Stimulated activated CD4-positive, alpha-beta T cell treated with anti-CD3 and anti-CD28 coated beads, TNF-alpha, amount 100 ng/mL, for 24 hours (primary cell): ENCODE measurements at places on chromosomes 13 and 19.

GRCh38 chr19:54459282-54460229 is 4.0 kb downstream of the LENG9 start:
- no peak for DNase-seq

DNA sequence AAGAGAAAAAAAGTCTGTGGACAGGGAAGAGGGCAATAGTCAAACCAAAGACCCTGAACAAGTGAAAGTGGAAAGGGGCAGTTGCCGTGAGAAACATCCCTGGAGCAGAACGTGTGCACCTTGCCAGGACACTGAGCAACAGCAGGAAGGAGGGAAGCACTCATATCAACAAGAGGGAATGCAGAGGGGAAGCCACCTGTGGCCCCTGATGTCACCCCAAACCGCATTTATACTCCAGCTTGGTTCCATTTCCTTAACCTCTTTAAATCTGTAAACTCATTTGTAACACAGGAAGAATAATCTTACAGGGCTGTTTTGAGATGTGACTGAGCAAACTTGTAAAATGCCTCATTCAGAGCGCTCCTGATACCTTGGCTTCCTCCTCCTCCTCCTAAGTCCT is 698.8 kb downstream of the DIAPH3 start:
- no peak for DNase-seq

DNA sequence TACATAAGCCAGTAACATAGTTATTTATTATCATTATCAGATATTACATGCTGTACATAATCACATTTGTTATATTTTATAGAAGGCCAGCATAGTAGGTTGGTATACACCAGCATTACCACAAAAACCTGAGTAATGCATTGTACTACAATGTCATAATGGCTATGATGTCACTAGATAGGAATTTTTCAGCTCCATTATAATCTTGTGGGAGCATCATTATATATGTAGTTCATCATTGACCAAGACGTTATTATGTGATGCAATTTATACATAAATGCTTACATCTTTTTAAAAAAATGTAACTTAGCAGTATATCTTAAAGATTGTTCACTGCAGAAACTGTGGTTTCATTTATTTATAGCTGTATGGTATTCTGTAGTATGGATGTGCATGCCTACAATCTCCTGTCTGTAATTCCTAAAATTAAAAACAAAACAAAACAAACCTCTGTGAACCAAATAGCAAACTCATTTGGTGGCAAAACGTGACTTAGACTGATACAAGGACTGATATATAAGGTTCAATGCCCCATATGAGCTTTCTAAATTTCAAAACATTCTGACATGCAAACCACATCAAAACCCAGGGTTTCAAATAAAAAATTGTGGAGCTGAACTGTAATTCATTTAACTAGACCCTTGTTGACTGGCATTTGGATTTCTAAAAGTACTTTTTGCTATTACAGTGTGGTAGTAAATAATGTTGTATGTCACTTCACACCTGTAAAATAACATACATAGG is 250.9 kb downstream of the DLEU7 start:
- no peak for DNase-seq

GRCh38 chr13:46181840-46182490 is at the start of gene LCP1:
Gene LCP1 (minus strand): TSS chr13:46182177. CDS start chr13:46159662, 22,515 bp downstream.
- peak; percentile 45 for DNase-seq

DNA sequence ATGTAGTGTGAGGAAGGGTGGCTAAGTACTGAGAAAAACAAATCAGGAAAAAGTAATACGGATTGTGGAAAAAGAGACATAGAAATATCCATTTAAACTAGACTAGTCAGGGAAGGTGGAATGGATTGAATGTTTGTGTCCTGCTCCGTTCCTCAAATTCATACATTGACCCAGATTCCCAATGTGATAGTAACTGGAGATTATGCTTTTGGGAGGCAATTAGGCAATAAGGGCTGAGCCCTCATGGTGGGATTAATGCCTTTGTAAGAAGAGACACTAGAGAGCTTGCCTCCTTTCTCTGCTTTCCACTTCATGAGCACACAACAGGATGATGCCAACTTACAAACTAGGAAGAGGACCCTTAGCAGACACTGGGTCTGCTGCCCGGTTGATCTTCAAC is 765.2 kb upstream of the GPC6 start:
- no peak for DNase-seq

DNA sequence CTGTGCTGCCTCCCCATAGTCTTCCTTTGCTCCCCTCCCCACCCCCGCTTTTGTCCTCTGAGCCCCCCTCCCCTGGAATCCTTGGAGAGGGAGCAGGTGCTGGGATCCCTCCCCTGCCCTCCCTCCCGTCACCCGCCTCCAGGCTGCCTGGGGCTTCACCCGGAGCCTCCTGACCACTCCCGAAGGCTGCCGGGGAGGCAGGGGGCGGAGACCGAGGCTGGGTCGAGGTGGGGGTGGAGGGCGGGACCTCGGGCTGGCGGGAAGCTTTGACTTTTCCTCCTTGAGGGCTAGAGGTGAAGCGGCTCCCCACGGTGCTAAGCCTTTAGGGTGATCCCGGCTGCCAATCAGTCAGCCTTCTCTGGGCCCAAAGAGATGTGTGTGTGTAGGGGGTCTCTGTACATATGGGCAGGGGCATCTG is 1.5 kb downstream of the KMT5C start:
- DNase-seq: peak; percentile 27

- DNase-seq: peak; percentile 22
Measured at GRCh38 chr19:51702103-51702824, 9.1 kb downstream of the SPACA6 start.

- no peak for DNase-seq
Measured at GRCh38 chr19:48518207-48518606, 6.6 kb upstream of the LMTK3 start.

DNA sequence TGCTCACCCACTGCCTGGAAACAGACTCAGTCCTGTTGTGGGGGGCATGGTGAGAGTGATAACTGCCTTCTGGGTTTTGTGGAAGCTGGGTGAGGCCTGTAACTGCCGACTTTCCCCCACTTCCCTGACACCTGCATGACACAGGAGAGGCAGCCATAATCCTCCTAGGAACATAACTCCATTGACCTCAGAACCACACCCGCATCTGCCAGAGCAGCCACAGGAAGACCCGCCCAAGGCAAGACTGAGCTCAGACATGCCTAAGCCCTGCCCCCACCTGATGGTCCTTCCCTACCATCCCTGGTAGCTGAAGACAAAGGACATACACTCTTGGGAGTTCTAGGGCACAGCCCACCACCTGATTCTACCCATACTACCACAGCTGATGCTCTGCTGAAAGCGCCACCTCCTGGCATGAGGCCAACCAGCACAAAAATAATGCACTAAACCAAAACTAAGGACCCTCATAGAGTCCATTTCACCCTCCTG is 326.7 kb downstream of the RBM26 start:
- no peak for DNase-seq

DNA sequence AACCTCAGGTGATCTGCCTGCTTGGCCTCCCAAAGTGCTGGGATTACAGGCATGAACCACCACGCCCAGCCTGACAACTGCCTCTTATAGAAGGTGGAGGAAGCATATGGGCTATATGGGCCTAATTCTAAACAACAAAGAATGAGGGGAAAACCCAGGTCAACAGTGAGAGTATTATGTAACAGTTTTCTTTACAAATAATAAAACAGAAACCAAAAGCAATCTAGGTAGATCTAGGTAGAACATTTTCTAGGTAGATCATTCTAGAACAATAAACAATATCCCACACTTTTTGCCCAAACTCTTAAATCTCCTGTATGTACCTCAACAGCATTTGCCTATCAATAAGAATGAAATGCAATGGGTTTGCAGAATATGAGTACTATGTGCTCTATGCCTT is 267.4 kb downstream of the ABCC4 start:
- no peak for DNase-seq

- DNase-seq: no peak
Measured at GRCh38 chr19:5778402-5778801, 6.1 kb downstream of the PRR22 start.

GRCh38 chr13:49436890-49437289 is 7.0 kb downstream of the CAB39L start:
- DNase-seq: no peak

DNA sequence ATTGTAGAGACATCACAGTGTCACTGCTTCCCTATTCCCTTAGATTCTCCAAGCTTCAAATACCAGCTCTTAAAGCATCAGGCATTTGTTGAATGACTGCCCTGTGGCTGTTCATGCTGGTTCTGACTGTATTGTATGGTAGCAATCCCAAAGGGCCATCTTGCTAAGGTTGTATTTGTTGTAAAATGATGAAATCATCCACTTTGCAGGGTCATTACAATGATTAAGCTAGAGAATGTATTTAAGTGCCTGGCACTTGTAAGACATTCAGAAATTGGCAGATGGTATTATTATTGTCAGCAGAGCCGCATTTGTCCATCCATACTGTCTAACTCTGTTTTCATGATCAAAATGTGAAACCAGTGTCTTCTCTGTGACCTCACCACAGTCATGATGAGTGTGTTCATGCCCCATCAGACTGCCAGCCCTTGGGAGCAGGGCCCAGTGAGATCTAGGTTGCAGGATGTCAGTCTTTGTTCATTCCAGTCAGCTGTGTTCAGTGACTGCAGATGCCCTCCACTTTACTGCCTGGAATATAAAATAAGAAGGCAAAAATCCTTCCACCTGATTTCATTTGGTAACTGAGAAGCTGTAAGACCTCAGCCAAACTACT is 86.1 kb downstream of the DHRS12 start:
- DNase-seq: no peak

DNA sequence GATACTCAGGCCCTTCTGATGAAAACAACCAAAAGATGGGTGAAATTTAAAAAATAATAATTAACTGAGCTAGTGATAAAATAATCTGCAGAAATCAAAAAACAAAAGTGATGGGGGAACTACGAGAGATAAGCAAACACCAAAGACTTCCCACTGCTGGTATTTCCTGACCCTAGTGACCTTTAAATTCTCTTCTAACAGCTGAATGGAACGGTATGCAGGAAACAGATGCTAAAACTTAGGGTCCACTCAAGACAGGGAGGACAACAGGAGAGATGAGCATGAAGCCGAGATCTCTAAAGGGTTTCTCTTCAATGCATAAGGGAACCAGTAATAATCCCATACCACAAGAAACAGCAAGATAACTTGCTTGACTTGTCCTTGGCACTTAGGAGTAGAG is 50.8 kb downstream of the USP12 start:
- DNase-seq: no peak

GRCh38 chr13:33158816-33159215 is 126.7 kb downstream of the STARD13 start:
- no peak for DNase-seq

DNA sequence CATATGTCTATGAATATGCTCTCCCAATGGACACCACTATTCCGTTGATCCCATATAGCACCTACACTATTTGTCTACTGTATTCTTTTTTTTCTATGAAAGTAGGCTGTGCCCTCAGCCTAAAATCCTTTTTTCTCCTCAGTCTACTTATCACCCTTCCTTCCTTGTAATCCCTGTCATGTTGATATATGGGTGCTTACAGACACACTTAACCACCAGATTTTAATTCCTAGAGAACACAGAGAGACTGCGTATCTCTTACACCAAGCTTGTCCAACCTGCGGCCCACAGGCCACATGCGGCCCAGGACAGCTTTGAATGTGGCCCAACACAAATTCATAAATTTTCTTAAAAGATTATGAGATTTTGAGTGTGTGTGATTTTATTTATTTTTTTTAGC is 101.1 kb downstream of the ZAR1L start:
- no peak for DNase-seq

GRCh38 chr13:95924389-95924994 is 128.7 kb downstream of the UGGT2 start:
- no peak for DNase-seq

DNA sequence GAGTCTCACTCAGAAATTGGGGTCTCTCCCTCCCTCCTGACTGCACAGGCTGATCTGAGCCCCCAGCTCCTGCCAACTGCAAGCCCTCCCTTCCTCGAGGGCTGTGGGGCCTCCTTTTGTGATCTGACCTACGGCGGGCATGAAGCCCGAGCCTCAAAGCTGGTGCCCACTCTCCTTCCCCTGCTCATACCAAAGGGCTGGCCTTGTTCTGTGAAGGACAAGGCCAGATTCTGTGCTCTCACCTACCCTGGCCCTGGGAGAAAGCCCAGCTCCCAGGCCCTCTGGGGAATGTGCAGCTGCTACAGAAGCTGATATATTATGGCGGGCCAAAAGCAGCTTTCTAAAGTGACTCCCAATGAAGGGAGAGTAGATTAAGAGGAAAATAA is 9.0 kb upstream of the ECH1 start:
- DNase-seq: no peak

GRCh38 chr19:37635076-37636056 is 19.9 kb downstream of the ZFP30 start:
- no peak for DNase-seq

GRCh38 chr19:6790194-6791128 is 18.0 kb downstream of the VAV1 start:
- no peak for DNase-seq

- DNase-seq: no peak
Measured at GRCh38 chr13:21175656-21176214, 617 bp downstream of the SKA3 start.

- DNase-seq: no peak
Measured at GRCh38 chr13:84553227-84553626, 671.0 kb upstream of the SLITRK1 start.

DNA sequence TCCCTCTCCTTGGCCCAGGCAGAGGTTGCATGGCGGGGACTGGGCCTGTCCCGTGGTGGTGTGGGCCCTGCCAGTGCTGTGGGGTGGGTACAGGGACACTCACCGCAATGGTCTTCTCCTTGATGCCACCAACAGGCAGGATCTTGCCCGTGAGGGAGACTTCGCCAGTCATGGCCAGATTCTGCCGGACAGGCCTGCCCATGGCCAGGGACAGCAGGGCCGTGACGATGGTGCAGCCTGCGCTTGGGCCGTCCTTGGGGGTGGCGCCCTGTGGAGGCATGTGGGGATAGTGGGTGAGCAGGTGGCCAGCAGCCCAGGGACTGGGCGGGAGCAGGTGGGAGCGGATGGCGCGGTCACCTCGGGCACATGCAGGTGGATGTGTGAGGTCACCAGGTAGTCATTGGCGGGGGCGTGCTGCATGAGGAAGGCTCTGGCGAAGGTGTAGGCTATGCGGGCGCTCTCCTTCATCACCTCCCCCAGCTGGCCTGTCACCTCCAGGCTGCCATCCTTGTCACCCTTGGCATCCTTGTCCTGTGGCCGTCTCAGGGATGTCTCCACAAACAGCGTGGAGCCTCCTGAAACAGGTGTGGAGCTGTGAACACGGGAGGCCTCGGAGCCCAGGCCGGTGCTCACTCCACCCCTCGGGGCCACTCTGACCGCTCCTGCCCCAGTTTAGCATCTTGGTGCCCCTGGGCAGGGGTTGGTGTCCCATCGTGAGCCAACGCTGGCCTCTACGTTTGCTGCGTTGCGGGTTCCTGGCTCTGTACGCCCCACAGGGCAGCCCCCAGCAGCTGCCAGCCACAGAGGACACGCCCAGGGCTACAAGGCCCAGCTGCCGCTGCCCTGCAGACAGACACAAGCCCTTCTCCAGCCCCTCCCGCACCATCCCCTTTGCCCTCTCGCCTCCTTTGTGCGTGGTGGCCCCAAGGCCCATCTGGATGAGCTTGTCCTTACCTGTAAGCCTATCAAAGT is 3.4 kb downstream of the RPL36 start:
- peak; percentile 35 for DNase-seq
